ENCODE measurements at places on chromosomes 2 and 18.

GRCh38 chr18:13465476-13465875, 246.9 kb downstream of the LDLRAD4 start:
- DNase-seq: no peak

DNA sequence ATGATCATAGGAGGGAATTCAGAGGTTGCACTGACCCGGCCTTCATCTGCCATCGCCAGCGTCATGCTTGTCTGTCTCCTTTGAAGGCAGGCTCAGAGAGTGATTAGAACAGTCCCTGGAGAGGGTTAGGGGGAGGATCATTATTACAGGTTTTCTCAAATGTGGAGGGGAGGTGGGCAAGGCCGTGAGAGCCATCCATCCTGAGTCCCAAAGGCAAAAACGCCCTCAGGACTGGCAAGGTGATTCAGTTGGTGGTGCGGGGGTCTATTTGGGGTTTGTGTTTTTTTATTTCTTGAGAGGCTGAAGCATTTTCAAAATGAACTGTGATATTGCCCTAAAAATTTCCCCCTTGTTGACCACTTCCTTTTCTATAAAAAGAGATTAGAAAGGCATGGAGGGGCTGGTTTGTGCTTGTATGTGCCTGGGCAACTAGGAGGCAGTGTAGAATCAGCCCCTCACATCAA, 39.3 kb upstream of the GYPC start:
- DNase-seq: no peak

DNA sequence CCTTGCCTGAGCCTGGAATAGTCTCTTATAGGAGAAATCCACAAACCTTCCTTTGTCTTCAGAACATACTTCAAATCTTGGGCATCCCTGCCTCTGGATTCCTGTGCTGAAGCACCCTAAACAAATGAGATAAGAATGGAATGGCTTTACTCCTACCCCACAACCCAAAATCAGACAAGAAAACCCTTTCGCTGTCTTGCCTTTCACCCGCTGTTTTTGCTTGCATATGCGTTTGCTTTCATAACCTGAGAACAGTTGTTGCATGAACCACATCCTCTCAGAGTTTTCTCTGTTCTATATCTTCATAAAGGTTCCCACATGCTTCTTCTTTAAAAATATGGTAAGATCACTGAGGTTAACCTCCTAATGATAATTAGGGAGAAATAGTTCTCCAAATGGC, 132.1 kb upstream of the MAP3K20 start:
- DNase-seq: no peak

GRCh38 chr2:161415034-161415986, 787 bp upstream of the TBR1 start:
- no peak for DNase-seq

DNA sequence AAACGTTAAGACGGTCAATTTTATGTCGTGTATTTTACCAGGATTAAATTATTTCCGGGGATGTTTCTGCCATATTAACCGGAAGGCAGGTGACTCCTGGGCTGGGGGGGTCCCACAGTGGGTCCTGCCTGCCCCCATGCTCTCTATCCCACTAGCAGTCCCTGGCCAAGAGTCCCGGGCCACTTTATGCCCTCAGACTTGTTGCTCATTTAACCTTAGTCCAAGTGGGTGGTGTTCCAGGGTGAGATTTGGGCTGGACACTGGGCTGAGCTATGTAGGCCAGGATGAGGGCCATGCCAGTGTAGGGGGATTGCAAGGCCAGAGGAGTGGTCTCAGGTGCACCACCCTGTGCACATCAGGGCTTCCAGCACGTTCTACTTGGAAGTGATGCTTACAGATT, 24.1 kb downstream of the TWIST2 start:
- DNase-seq: no peak

All from stimulated activated CD8-positive, alpha-beta memory T cell treated with anti-CD3 and anti-CD28 coated beads, Interleukin-15, amount 100 ng/mL, for 1 hour (primary cell).